ENCODE measurements at places on chromosomes 11 and 22. TPM values are rescaled to one million over a fixed set of nuclear protein-coding genes. Genes with fewer than 3 reads are reported as not detected.

The RASSF10 gene
- total RNA-seq: not detected

The SPECC1L gene
- total RNA-seq: 31.8 TPM

The RRP7A gene
- 55.7 TPM for total RNA-seq

The ARHGAP20 gene
- total RNA-seq: 2.6 TPM

The LMNTD2 gene
- 0.29 TPM for total RNA-seq

The CADM1 gene
- total RNA-seq: 3.3 TPM

The MS4A18 gene
- not detected for total RNA-seq

The TYR gene
- not detected for total RNA-seq

The FIBIN gene
- total RNA-seq: 195 TPM

The KCNJ4 gene
- total RNA-seq: under 0.01 TPM

The OR8G5 gene
- not detected for total RNA-seq

The PNPLA2 gene
- total RNA-seq: 51.9 TPM

The DCDC1 gene
- total RNA-seq: under 0.01 TPM

The UCP2 gene
- 4.9 TPM for total RNA-seq

The PHOX2A gene
- not detected for total RNA-seq

The MS4A1 gene
- not detected for total RNA-seq

The CNTF gene
- 4.9 TPM for total RNA-seq

The VPREB3 gene
- total RNA-seq: not detected

The SLC17A6 gene
- total RNA-seq: not detected

The MS4A4A gene
- total RNA-seq: not detected

The KCNJ1 gene
- not detected for total RNA-seq

The NRIP3 gene
- 6.1 TPM for total RNA-seq

The APLNR gene
- not detected for total RNA-seq
